DMS79 treated with DMSO at 0.1 percent for 48 hours (cell line): ENCODE measurements at places on chromosomes 16 and 17.

DNA sequence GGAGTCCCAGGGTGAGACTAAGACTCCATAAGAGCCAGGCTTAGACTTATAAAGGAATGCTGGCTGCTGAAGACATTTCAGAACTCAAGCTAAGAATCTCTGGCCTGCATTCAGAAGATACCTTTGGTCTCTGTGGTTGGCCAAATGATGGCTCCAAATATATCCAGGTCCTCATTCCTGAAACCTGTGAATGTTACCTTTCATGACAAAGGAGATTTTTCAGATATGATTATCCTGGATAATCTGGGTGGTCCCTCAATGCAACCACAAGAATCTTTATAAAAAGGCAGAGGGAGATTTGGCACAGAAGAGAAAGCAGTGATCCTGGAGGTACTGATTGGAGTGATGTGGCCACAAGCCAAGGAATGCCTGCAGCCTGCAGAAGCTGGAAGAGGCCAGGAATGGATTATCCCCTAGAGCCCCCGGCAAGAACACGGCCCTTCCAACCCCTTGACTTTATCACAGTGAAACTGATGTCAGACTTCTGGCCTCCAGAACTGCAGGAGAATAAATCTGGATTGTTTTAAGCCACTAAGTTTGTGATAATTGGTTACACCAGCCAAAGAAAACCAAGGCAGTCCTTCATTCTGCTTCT lies 253.3 kb downstream of the SLC39A11 start:
- no peak for DNase-seq

DNA sequence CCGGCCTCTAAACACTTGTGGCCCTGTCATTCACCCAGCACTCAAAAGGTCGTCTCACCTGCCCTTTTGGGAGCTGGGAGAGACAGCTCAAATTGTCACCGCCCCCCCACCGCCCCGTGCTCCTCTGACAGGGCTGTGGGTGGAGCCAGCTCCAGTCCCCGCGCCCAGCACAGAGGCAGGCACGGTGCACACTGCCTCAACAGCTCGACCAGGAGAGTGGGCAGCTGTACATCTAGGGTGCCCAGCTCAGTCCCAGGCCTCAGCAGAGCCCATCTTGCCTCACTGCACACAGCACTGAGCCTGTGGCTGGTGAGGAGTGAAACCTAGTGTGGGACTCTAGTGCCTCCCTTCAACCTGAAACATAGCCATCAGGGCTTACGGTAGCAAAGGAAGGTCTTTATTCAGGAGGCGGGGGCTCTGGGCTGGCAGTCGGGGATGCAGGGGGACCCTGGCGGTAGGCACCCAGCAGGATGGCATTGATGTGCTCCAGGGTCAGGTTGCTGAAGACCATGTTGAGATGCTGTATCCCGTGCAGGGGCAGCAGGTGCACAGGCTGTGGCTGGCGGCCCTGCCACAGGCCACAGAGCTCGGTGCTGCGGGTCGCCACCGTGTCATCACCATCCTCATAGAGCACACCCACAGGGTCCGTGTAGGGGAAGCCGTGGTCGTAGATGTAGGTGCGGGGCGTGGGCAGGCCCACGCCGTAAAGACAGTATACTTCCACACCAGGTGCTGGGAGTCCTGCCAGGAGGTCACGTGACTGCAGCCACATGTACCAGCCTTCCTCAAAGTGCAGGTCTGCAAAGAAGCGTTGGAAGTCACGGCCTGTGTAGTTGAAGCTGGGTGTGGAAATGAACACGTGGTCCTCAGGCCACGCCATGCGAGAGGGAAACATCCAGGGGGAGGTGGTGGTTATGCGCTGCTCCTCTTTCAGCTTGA lies 3.1 kb upstream of the PSMB10 start:
- DNase-seq = no peak

DNA sequence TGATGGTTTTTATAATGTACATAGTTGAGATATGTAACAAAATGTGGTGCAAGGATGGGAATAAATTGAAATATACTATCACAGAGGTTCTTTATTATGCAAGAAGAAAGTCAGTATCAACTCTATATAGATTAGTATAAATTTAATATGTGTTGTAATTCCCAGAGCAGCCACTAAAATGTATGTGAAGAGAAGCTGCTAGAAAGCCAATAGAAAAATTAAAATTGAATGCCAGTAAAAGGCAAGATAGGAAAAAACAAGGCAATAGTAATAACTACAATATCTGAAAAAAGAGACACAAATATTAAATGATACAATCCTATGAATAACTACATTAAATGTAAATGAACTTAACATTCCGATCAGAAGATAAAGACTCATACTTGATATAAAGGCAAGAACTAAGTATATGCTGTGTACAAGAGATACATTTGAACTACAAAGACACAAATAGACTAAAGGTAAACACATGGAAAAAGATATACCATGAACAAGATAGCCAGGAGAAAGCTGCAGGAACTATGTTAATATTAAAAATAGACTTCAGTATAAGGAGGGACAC lies 92.0 kb downstream of the ABCA8 start:
- DNase-seq = no peak

DNA sequence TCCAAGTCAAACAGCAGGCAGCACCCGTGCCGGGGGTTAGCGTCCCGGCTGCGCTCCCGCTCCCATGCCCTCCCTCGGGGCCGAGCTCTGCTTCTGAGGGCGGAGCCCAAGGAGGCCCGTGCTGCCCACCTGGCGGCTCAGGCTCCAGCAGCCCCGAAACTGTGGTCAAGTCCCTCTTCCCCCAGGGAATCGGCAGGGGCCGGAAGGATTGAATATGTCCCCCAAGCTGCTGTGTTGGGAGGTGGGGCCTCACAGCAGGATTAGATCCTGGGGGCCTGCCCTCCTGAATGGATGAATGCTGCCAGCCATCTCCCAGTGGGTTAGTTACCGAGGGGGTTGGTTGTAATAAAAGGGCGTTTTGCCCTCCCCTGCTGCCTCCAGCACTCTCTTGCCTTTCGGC lies 33.9 kb downstream of the MAP2K3 start:
- DNase-seq = no peak

GRCh38 chr17:44561237-44561623 lies 3.9 kb downstream of the FZD2 start:
- DNase-seq = no peak

DNA sequence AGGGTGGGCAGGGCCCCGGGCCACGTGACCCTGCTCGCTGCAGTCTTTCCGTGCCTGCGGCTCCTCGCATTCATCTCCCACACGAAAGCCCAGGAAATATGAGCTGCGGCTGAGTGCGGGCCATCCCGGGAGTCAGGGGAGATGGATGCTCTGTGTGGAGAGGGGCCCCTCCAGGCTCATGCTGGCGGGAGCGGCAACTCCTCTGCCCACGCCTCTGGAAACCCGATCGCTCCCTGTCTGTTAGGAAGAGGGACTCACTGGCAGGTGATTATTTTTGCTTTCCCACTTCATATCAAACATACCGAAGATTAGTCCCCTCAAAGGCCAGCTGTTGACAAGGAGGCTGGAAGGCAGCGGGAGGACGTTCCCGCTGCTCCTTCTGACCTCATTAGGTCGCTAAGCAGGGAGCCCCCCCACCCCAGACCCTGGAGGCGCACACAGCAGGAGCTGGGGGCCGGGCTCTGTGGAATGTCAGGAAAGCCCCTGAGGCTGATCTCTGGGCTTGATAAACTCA lies 228.5 kb downstream of the FOXL1 start:
- DNase-seq = no peak

DNA sequence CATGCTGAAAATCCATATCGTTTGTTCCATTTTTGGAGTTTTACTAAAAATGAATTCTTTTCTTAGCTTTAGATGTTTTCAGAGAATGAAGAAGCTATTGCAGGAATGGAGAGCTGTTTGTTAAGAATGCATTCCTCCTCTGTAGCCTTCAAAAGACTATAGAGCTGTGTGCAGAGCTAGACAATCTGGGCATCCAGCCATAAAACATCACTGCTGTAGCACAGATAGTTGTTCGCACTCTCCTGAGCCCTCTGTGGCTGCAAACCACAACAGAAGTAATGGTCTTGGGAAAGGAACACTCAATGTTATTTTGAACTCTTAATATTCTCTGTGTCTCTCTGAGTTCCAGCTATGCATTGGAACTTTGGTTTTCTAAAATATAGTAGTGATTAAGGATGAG lies 4.9 kb downstream of the TNRC6C start:
- peak; percentile 68 for DNase-seq

- no peak for DNase-seq
These were observed 112.5 kb downstream of the SOCS1 start for GRCh38 chr16:11143372-11144035.

DNA sequence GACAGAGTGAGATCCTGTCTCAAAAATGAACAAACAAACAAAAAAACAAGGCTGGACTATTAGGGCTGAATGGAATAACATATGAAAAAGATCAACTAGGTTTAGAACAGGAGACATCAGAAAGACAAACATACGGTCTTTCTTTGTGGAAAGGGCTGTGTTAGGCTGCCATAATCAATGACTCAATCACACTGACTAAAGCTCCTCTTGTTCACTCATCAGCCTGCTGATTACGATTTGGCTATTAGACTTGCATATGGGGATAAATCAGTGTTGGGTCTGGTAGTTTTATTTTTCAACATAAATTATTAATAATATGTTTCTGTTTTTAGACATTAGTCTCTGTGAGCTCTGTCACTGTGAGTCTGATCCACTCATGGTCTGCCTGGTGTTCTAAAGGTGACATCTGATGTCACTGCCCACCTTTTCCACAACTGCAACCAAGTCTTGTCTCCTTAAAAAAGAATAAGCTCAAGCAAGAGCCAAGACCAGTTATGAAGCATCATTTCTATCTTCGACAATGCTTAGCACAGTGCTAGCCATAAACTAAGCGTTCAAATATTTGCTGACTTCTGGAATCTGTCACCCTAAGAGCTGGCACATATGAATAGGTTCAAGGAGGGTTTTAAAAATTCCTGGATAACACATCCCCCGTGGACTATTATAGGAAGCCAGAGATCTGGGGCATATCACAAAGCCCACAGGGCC lies 10.2 kb downstream of the CFAP20 start:
- no peak for DNase-seq

- DNase-seq = no peak
These were observed 9.6 kb downstream of the ITGAD start for GRCh38 chr16:31402687-31403086.

DNA sequence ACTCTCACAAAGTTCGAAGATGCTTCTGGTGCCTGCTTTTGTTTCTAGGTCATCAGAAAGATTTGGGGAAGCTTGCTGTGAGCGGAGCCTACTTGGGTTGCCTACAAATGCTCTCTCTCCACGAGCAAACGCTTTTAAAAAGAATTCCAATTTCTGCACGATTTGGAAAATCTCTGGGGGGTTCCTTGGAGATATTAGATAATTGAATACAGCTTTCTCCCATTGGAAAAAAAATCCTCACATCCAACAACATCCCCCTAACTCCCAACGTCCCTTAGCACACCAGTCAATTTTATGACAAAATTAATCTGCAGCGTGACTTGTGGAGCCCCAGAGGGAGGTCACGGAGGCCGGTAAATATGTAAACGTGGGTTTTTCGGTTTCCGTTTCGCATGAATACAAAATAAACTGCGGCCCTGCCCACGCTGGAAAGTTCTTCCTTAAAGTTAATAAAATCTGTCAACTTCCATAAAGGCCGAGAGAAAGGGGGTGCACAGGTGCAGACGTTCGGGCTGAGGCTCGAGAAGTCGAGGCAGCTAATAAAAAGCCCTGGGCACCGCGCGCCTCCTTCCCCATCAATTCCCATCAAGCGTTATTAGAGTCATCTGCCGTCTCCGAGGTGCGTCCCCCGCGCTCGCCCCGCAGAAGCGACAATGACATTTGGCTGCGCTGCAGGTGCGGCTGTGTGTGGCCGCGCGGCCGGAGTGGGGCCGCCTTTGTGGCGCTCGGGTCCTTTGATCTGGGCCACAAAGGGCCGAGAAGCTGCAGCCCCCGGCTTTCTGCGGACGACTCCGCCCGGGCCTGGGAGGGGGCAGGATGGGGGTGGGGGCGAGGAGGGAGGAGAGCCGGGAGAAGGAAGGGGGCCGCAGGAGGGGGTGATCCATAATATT lies 37.6 kb downstream of the SALL1 start:
- no peak for DNase-seq
